ENCODE measurements at places on chromosomes 4 and X. TPM values are rescaled to one million over a fixed set of nuclear protein-coding genes. Genes with fewer than 3 reads are reported as not detected.

Gene NPFFR2
- 1.9 TPM for polyA plus RNA-seq

Gene MAOA
- polyA plus RNA-seq: 17.3 TPM

Gene RPS6KA6
- 15.9 TPM for polyA plus RNA-seq

Gene SPATA18
- 1.6 TPM for polyA plus RNA-seq

Gene ERVMER34-1
- 2.7 TPM for polyA plus RNA-seq

Gene IBSP
- polyA plus RNA-seq: not detected

DNA sequence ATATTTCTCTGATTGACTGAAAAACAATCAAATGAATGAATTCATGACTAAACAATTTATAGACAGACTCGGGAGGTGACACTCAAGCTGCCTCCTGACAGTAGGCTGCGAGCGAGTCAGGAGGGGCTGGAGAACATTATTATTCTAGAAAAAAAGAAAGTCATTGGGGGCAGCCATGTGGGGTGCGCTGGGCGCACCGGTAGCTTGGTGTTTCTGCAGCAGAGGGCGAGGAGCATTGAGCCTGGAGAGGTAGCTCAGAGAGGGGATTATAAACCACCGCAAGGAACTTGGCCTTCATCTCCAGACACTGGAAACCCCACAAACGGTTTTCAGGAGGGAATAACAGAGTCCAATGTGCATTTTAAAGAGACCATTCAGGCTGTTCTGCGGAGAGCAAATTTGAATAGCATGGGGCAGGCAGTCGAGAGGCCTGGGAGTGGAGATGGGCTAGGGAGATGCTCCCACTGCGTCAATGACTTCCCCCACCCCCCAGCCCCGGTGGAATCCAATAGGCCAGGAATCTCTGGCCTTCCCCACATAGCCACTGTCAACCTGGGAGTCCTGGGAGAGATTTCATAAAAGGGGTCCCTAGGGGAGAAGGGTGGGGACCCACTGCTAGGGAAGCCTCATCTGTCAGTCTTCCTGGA, 168.3 kb downstream of the BCOR start:
- no peak for DNase-seq

DNA sequence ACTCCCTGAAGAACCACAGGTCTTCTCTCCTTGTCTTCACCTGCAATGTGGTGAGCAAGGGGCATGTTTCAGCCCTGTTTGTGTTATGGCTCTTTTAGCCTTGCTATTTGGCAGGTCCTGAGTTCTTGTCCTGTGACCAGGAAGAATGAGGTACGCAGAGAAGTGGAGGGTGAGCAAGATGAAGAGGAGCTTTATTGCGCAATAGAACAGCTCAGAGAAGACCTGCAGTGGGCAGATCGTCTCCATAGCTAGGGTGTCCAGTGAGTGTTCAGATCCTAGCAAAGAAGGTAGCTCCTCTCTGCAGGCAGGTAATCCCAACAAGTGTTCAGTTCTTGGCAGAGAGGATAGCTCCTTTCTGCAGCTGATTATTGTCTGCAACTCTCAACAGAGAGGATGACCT, 672.9 kb downstream of the SH3BGRL start:
- no peak for DNase-seq

DNA sequence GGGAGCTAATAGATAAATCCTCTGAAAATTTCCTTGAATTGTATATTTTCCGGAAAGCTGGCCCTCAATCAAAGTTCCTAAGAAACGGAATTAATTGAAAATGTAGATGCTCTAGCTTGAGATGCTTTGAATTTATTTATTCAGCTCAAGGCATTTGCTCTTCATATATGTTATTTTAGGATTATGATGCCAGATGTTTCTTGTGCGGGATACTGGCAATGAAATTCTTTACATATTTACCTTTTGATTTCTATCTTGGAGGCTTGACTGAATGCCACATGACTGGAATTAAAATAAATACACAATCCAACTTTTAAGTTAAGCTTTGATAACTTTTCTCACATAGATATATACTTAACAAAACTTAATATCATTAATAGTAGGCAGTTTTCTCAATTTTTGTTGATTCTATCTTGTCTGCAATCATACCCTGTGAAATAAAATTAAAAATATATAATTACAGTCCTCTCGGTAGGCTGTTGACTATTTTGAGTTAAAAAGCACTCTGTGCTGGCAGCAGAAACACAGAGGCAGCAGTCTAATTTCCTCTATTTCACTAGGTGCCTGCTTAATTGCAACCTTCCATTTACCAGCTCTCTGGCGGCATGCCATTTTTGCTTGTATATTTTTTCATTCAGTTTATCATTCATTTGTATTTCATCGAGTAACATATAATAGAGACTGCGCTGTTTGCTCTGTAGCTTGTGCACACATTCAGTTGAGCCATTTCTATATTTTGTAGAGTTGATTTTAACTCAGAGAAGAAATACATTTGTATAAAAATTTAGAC, 991.5 kb downstream of the ADGRL3 start:
- no peak for DNase-seq

- DNase-seq: peak; percentile 8
Observed at GRCh38 chrX:107537815-107538214, 88.4 kb downstream of the FRMPD3 start.

DNA sequence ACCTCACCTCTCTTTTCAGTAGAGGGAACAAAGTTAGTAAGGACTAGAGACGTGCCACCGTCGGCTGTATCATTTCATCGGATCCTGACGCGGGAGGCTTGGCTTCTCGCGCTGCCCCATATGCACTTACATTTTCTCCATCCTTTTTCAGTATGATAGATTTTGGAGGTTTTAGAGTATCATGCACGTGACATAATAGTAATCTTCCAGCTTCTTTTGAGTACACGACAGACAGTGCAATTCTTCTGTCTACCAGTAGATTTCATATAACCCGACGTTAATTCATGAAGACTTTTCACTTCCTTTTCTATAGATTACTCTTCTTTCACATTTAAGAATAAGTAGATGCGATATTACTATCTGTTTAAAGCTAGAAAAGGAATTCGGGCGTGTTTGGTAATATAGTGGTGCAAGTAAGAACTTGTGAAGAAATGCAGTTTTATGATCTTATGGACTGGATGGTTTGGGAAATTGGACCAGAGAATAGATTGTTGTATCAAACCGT, 1.0 kb downstream of the CDS1 start:
- DNase-seq: no peak

DNA sequence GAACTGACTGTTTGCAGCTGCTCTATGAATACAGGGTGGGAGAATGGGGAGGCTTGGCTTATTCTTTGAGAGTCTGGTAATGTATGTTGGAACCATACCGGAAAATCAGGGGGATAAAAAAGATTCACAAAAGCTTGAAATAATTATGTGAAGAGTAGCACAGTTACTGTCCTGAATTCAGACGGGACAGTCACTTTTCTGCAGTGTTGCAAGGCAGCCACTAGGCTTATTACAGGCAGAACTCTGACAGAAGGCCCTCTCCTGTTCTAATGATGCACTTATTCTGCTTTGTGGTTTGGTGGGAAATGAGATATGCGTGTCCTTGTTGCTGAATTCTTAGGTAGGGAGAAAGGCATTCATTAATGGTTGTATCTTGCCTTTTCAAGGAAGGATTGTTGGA, 37.2 kb downstream of the GUCY1B1 start:
- DNase-seq: no peak

DNA sequence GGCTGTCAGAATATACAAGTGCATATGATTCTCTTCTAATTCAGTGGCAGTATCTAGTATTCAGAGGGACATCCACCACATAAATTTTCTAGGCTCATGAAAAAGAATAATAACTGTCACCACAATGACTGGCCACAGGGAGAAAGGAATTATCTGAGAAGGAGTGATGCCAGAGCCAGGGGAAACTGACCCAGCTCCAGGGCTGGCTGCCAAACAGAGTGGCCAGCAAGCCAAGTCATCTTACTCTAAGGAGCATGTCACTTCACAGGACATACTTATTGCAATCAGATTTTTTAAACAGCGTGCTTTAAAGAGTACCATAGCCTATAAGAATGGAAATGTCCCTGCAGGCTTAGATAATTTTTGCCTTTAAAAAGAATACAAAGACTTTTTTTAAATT, 5.8 kb upstream of the SEPTIN11 start:
- DNase-seq: no peak

DNA sequence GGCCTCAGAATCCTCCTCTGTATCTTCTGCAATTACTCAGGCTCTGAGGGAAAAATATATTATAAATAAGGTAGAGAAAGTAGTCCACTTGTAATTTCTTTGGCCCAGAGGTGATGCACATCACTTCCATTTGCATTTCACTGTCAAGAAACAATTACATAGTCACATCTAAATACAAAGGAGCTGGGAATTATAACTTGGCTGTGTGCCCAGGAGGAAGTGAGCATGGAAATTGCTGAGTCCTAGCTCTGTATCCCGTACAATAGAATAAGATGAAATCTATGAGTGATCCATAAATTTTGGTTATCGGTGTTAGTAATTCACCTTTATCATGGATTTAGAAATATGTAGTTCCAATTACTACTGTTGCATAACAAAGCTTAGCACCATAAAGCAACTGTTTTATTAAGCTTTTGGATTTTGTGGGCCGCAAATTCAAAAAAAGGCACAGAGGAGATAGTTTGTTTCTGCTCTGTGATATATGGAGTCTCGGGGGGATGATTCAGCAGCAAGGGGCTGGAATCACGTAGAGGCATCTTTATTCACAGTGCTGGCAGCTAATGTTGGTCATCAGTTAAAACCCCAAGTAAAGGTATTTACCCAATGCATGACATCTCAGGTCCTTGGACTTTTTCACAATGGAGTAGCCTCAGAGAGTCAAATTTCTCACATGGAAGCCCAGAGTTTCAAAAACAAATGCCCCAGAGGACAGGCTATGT, 241.4 kb upstream of the GALNT7 start:
- DNase-seq: no peak

DNA sequence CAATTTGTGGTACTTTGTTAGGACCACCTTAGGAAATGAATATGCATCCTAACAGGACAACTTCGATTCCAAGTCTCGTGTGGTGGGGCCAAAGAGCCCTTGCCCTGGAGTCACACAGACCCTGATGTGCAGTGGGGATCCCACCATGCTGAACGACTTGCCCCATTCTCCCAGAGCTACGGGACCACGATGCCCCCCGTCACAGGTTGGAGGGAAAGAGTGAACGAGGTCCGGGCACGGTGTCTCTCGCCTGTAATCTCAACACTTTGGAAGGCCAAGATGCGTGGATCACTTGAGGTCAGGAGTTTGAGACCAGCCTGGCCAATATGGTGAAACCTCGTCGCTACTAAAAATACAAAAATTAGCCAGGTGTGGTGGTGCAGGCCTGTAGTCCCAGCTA, 14.4 kb upstream of the MSX1 start:
- DNase-seq: no peak

DNA sequence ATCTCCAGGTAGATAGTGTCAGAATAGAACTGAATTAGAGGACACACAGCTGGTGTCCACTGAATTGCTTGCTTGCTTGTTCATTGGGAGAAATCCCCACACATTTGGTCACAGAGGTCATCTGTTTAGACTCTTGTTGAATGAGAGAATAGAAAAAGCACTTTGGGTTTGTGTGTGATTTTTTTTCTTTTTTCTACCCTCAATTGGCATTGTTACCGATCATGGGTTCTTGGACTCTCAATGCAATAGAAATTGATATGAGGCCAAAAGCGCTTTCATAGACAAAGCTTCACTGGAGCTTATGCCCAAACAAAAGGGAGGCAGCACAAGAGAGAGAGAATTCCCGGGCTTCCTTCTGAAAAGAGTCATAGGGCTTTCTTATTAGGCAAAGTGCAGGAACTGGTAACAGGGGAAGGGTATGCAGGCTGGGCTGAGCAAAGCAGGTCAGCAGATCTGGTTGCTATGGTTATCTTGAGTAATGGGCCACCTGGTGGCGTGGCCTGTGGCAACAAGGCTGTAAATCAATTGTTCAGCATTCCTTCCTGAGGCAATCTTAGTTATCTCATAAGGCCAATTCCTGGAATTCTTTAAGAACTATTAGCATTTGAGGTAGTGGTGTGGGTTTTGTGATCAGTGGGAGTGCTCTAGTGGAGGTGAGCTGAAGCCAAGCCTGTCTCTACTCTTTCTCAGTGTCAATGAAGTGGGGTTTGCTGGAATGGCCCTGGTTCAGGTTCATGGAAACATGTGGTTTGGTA, 5.3 kb upstream of the GPR82 start:
- no peak for DNase-seq

DNA sequence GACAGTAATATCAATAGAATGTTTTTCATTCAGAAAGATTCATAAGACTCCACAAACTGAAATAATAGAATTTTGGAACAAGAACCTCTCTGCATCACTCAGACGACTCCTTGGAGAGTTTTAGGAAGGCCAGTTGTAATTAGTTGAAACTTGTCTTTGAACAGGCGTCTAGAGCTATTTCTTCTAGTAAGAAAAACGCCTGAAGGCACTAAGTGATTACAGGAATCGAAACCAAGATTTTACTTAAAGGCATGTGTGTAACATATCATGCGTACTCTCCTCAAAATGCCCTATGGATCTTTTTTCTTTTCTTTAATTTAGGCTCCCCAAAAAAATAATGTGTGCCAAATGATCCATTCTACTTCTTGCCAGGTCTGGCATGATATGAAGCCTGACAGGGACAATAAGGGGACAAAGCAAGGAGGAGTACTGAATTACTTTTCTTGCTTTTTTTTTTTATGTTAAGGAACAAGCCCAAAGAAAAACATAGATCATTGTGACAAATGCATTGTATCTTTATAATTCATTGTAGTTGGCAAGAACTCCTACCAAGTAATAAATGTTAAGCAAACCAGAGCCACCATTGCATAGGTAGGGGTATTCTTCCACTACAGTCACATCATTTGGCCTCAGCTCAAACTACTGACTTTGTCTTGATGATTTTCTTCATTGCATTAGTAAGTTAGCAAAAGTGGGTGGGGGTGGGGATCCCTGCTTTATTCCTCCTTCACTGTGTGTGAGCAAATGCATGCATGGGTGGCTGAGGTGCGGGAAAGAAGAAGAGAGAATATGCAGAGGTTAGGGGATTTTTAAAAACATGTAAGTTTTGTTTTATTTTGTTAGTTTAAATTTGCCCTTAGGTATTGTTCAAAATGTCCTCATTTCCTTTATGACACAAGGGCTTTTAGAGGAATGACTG, 79.9 kb upstream of the ATOH1 start:
- DNase-seq: no peak

DNA sequence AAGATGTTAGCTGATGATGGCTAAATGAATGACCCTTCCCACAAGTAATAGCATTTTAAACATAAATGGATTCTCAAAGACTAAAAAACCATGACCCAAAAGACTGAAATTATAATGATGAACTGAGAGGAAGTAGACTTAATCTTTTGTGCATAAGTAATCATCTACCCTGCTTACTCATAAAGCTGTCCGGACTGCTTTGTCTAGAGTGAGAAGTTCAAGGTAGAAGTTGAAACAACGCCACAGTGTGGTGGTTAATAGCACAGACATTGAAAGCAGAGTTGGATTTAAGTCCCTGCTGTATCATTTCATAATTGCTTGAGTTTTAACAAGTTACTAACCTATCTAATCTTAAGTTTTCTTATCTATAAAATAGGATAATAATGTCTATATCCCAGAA, 346.6 kb downstream of the CENPC start:
- DNase-seq: peak; percentile 46

- DNase-seq: no peak
Observed at GRCh38 chr4:80071604-80072227, 1.3 kb downstream of the ANTXR2 start.

- no peak for DNase-seq
Observed at GRCh38 chr4:151304755-151305154, 20.6 kb downstream of the SH3D19 start.

Data from renal pelvis (tissue), 12 donors.